ENCODE measurements at places on chromosomes 4 and X. TPM values are rescaled to one million over a fixed set of nuclear protein-coding genes. Genes with fewer than 3 reads are reported as not detected.

Gene RCHY1
- total RNA-seq, result 39.7 TPM

Gene CENPU
- 74.8 TPM for total RNA-seq

Gene TMEM271
- 0.41 TPM for total RNA-seq

DNA sequence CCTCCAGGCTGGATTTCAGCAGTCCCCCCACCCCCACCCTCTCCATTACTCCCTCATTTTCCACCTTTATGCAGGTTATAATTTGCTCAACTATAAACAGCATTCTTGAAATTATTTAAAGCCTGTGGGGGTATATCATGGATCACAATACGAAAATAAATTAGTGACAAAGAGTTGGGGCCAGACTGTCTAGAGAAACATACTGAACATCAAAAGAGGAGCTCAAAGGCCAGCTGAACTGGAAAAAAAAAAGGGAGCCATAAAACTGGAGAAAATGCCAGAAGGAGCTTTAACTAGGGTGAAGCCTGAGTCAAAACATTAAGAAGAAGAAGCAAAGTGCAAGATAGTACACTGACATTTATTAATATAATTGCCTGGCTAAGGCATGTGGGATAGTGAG, 137.8 kb downstream of the ANTXR2 start:
- no peak for DNase-seq

DNA sequence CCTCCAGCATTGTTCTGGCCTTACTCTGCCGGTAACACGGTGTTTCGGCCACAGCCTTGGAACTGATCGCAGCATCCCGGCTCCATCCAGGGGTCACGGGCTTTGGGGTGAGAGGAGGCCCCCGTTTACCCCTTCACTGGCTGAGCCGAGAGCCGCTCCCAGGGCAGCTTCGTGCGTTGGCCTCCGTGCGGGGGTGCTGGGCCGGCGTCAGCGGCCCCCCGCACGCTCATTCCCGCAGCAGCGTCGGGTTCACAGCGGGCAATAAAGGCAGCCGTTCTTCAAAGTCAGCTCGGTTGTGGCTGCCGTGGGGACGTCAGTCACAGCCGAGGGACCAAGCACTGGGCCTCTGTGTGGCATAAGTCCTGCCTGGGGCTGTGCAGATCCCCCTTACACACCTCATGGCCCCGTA, 25.3 kb upstream of the PLCXD1 start:
- peak; percentile 48 for DNase-seq

DNA sequence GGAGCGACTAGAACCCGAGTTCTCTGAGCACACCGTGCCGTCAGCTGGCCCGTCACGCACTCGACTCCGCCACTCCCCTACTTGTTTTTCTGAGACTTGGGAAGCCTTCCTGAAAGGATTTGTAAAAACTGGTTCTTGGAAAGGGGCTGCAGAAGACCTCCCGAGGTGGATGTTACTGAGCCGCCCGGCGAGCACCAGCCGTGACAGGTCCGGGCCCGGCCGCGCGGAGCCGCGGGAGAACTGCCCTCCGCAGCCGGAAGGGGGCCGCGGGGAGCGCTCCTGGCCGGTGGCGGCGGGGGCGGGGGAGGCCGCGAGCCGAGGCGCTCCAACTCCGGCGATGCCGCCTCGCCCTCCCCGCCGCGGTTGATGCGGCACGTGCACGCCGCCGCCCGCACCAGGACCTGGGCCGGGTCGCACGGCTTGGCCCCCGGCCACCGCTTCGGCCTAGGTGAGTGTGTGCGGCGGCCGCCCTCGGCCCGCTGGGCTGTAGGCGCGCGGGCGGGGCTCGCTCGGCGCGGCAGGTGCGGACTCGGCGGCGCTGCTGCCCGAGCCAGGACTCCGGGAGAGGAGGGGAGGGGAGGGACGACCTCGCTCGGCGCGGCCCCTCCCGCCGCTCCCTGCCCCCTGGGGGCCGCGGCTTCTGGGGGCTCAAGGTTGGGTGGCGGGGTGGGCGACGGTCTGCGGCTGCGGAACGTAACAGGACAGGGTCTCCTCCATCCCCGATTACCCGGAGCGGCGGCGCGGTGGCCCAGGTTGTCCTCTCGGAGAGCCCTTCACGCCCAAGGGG, 1.7 kb downstream of the SPRY1 start:
- DNase-seq, result peak; percentile 87

DNA sequence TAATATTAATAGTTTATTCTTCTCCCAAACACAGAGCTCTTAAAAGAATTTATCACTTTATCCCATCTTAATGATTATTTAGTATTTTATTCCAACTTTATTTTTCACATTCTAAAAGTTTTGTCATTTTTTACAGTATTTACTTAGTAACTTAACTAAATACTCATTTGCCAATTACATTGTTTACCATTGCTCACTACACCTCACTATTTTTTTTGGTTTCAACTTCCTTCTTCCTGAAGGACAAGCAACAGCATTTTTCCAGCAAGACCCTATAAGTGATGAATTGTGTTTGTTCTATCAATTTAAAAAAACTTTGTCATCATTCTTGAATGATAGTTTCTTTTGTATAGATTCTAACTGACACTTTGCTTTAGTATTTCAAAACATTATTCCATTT, 19.4 kb upstream of the SRD5A3 start:
- DNase-seq, result no peak

- DNase-seq, result no peak
These were observed 149.2 kb downstream of the STK32B start for GRCh38 chr4:5200513-5200912.

Data from H7 (cell line).